ENCODE measurements at places on chromosomes 13 and 19. TPM values are rescaled to one million over a fixed set of nuclear protein-coding genes. Genes with fewer than 3 reads are reported as not detected.
A peak's percentile ranks its signal among the peaks of the same experiment; 100 is the strongest.

DNA sequence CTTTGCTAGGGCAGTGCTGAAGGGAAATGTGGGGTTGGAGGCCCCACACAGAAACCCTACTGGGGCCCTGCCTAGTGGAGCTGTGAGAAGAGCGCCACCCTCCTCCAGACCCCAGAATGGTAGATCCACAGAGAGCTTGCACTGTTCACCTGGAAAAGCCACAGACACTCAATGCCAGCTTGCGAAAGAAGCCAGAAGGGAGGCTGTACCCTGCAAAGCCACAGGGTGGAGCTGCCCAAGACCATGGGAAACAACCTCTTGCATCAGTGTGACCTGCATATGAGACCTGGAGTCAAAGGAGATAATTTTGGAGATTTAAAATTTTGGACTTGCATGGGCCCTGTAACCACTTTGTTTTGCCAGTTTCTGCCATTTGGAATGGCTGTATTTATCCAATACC lies 615.4 kb upstream of the MIR17HG start:
- no peak overlapping the region for H3K27ac ChIP-seq
- H3K27me3 ChIP-seq = peaks cover 2% of the 10 kb centered on the region
- no peak overlapping the region for H3K4me3 ChIP-seq

B3GNT3 gene
- total RNA-seq = not detected

SOX21 gene
- total RNA-seq = not detected

- H3K27me3 ChIP-seq = peaks cover 32% of the 10 kb centered on the region
- H3K4me1 ChIP-seq = no peaks in the 10 kb centered on the region
- no peak overlapping the region for H3K4me3 ChIP-seq
- H3K27ac ChIP-seq = no peak overlapping the region
- no peaks in the 10 kb centered on the region for H3K36me3 ChIP-seq
Measured at GRCh38 chr13:51887468-51887867, 25.7 kb downstream of the CCDC70 start.

GRCh38 chr13:70183041-70183440 lies 74.8 kb upstream of the KLHL1 start:
- no peaks in the 10 kb centered on the region for H3K4me1 ChIP-seq
- no peaks in the 10 kb centered on the region for H3K36me3 ChIP-seq
- no peak overlapping the region for H3K27ac ChIP-seq
- H3K27me3 ChIP-seq = no peaks in the 10 kb centered on the region
- H3K4me3 ChIP-seq = no peak overlapping the region
- DNase-seq = no peak

GRCh38 chr13:90752070-90752469 lies 595.4 kb upstream of the MIR17HG start:
- no peaks in the 10 kb centered on the region for H3K36me3 ChIP-seq
- H3K4me1 ChIP-seq = no peaks in the 10 kb centered on the region
- H3K27ac ChIP-seq = no peak overlapping the region
- no peak for DNase-seq
- no peaks in the 10 kb centered on the region for H3K27me3 ChIP-seq

GRCh38 chr19:2619076-2619475 lies 83.4 kb downstream of the GNG7 start:
- no peak for DNase-seq
- H3K4me1 ChIP-seq = peaks cover 28% of the 10 kb centered on the region
- H3K27me3 ChIP-seq = peaks cover 8% of the 10 kb centered on the region
- H3K4me3 ChIP-seq = no peak overlapping the region
- no peaks in the 10 kb centered on the region for H3K36me3 ChIP-seq

- H3K27ac ChIP-seq = no peak overlapping the region
- H3K36me3 ChIP-seq = no peaks in the 10 kb centered on the region
- H3K4me3 ChIP-seq = no peak overlapping the region
- H3K27me3 ChIP-seq = peaks cover 27% of the 10 kb centered on the region
Measured at GRCh38 chr19:17457616-17458015, 3.1 kb downstream of the NXNL1 start.

DNA sequence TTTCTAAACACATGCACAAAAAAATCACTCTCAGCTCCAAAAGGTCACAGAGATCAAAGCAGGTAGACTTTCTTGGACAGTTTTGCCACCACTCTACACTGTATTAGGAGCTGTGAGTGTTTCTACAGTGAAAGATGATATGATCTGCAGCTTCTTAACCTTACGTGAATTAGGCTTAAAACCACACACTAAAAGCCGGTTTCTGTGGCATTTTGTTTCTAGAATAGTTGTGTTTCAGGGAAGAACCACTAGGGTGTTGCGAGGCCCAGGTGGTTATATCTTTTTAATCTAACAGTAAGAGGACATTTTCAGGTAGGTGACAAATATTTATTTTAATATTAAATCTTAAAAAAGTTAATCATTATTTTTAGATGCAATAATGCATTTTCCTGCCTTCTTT lies 216.4 kb downstream of the KLF5 start:
- peaks cover 52% of the 10 kb centered on the region for H3K4me1 ChIP-seq
- DNase-seq = no peak
- peaks cover 8% of the 10 kb centered on the region for H3K36me3 ChIP-seq
- H3K27ac ChIP-seq = peak overlapping the region; percentile 96
- H3K4me3 ChIP-seq = peak overlapping the region; percentile 77
- no peaks in the 10 kb centered on the region for H3K27me3 ChIP-seq

GRCh38 chr13:32663660-32664059 lies 77.4 kb downstream of the PDS5B start:
- no peaks in the 10 kb centered on the region for H3K36me3 ChIP-seq
- H3K4me3 ChIP-seq = no peak overlapping the region
- H3K27me3 ChIP-seq = peaks cover 2% of the 10 kb centered on the region
- H3K4me1 ChIP-seq = peaks cover 20% of the 10 kb centered on the region
- DNase-seq = no peak

DNA sequence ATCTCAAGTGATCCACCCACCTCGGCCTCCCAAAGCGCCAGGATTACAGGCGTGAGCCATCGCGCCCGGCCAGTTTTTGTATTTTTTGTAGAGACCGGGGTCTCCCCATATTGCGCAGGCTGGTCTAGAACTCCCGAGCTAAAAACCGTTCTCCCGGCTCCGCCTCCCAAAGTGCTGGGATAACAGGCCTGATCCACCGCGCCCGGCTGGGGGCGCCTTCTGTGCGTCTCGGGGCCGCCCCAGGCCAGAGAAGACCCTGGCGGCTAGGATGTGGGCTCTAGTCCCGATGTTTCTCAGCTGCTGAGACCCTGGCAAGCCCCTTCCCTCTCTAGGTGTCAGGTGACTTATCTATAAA lies 3.6 kb downstream of the ARHGAP45 start:
- no peak overlapping the region for H3K27ac ChIP-seq
- no peak overlapping the region for H3K4me3 ChIP-seq
- DNase-seq = no peak
- H3K36me3 ChIP-seq = no peaks in the 10 kb centered on the region

GRCh38 chr19:50414864-50415660 lies 3.7 kb upstream of the SPIB start:
- peaks cover 11% of the 10 kb centered on the region for H3K36me3 ChIP-seq
- peaks cover 4% of the 10 kb centered on the region for H3K27me3 ChIP-seq
- peaks cover 6% of the 10 kb centered on the region for H3K4me1 ChIP-seq
- no peak overlapping the region for H3K4me3 ChIP-seq
- no peak overlapping the region for H3K27ac ChIP-seq
- DNase-seq = peak; percentile 9

GRCh38 chr19:13104360-13104847 lies 1.7 kb upstream of the LYL1 start:
- peaks cover 9% of the 10 kb centered on the region for H3K36me3 ChIP-seq
- H3K27ac ChIP-seq = no peak overlapping the region
- no peak overlapping the region for H3K4me3 ChIP-seq
- peaks cover 19% of the 10 kb centered on the region for H3K4me1 ChIP-seq
- DNase-seq = no peak
- H3K27me3 ChIP-seq = peaks cover 7% of the 10 kb centered on the region

ZNF491 gene
- total RNA-seq = 2.0 TPM

GRCh38 chr13:26952551-26953143 lies 192.1 kb upstream of the GPR12 start:
- peaks cover 30% of the 10 kb centered on the region for H3K27me3 ChIP-seq
- peaks cover 6% of the 10 kb centered on the region for H3K4me1 ChIP-seq
- H3K36me3 ChIP-seq = no peaks in the 10 kb centered on the region
- no peak overlapping the region for H3K4me3 ChIP-seq
- no peak for DNase-seq

MAST1 gene
- total RNA-seq = 0.34 TPM

DNA sequence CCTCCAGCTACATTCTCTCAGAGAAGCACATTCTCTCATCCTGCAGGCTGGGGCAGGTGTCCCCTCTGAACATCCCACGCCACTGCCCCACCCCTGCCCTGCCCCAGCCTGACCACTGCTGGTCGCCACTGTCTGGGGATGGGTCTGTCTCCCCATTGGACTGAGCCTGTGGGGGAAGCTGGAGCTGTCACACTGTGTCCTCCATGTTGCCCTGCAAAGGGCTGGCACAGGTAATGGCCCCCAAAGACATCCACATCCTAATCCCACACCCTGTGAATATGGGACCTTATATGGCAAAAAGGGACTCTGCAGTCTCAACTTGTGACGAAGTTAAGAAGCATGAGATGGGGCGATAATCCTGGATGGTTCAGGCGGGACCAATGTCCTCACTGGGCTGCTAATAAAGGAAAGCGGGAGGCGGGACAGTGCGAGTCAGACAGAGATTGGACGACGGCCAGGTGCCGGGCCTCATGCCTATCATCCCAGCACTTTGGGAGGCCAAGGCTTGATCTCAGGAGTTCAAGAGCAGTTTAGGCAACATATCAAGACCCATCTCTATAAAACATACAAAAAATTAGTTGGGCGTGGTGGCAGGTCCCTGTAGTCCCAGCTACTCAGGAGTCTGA lies 9.1 kb downstream of the AP2S1 start:
- peak; percentile 84 for DNase-seq
- H3K27me3 ChIP-seq = peaks cover 3% of the 10 kb centered on the region
- H3K36me3 ChIP-seq = peaks cover 35% of the 10 kb centered on the region
- peak overlapping the region; percentile 48 for H3K4me3 ChIP-seq
- peak overlapping the region; percentile 84 for H3K27ac ChIP-seq
- peaks cover 55% of the 10 kb centered on the region for H3K4me1 ChIP-seq

DNA sequence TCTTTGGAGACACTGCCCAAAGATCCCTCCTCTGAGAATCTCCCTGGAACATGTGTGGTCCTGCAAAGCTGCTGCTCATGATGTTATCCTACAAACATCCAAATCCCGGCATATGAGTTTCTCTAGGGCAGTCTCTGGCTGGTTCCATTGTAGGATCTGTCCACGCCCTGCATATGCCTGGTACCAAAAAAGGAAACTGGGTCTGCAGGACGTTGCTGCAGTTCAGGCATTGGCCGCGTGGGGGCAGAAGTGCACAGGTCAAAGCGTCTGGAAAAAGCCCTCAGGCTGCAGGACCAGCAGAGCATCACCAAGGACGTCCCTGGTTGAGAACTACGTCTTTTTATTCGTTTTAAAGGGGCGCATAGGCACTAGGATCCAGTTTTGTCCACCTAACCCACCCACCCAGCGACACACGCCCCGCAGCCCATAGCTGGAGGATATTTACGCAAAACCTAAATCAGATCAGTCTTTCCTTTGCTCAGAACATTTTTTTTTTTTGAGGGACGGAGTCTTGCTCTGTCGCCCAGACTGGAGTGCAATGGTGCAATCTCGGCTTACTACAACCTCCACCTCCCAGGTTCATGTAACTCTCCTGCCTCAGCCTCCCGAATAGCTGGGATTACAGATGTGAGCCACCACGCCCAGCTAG lies 12.9 kb upstream of the ZNF564 start:
- no peaks in the 10 kb centered on the region for H3K27me3 ChIP-seq
- H3K36me3 ChIP-seq = no peaks in the 10 kb centered on the region

DNA sequence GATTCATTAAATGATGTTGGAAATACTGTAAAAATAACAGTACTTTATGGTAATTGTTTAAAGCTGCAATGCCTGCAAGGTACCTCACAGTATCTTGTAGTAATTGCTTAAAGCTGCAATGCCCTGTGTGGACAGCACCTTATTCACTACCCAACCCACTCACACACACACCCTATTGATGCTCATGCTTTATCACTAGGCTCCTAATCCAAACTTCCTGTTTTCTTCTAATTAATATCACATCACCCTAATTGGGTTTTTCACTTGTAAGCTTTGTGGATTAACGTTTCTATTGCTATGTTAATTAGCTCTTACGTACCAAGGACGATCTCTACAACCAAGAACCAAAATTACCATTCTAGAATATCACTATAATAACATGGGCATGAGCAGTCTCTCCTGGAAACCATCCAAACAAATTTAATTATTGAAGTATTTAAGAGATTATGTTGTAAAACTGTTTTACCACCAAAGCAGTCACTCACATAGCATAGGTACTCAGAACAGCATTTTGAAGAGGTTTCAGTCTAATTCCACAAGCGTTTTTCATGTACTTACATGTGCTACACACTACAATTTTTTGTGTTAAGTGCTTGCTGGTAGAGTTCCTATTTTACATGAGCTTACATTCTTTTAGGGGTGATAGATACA lies 303.8 kb downstream of the PCDH9 start:
- DNase-seq = no peak
- H3K4me1 ChIP-seq = no peaks in the 10 kb centered on the region
- no peaks in the 10 kb centered on the region for H3K27me3 ChIP-seq
- no peak overlapping the region for H3K27ac ChIP-seq
- no peaks in the 10 kb centered on the region for H3K36me3 ChIP-seq
- no peak overlapping the region for H3K4me3 ChIP-seq

DNA sequence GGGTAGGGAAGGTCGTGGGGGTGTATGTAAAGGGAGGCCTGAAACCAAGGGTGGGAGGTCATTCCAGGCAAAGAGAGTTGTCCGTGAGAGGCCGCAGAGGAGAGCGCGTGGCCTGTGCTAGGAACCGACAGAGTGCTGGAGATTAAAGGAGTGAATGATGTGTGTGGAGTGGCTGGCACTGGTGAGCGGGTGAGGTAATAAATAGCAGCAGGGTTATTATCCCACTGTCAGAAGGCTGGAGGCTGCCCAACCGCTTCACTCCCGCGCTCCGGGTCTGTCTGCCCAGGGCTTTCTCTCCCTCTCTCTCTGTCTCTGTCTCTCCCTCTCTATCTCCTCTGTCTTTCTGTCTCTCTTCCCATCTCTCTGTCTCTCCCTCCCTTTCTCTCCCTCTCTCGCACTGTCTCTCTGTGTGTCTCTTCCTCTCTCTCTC lies 17.4 kb downstream of the ZNF579 start:
- peaks cover 17% of the 10 kb centered on the region for H3K27me3 ChIP-seq
- no peak for DNase-seq

GRCh38 chr13:106691861-106692260 lies 123.9 kb upstream of the ARGLU1 start:
- H3K4me3 ChIP-seq = no peak overlapping the region
- DNase-seq = no peak
- no peaks in the 10 kb centered on the region for H3K36me3 ChIP-seq
- no peaks in the 10 kb centered on the region for H3K4me1 ChIP-seq
- H3K27ac ChIP-seq = no peak overlapping the region
- no peaks in the 10 kb centered on the region for H3K27me3 ChIP-seq

DNA sequence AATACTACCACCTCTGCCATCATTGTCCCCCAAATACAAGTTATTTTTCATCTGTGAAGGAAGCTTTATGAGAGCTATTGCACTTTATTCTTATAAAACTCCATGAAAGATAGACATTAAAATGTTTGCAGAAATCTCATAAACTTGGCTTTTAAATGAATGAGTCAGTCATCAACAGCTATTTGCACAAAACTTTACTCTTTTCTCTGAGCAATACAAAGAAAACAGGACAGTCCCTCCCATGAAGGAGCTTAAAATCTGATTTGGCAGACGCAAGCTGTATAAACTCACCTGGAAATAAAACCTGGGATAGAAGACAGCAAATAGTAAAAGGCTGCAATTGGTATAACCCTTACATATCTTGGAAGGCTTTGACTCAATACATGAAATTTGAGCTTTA lies 16.6 kb upstream of the RCBTB1 start:
- peaks cover 13% of the 10 kb centered on the region for H3K4me1 ChIP-seq
- no peak for DNase-seq
- peaks cover 11% of the 10 kb centered on the region for H3K27me3 ChIP-seq
- no peak overlapping the region for H3K4me3 ChIP-seq
- no peak overlapping the region for H3K27ac ChIP-seq

NPHS1 gene
- total RNA-seq = not detected

Data from HFFc6 (cell line).